ENCODE measurements at places on chromosomes 6 and 20.

- DNase-seq, result no peak
Measured at GRCh38 chr6:139965393-139965792, 590.9 kb upstream of the CITED2 start.

DNA sequence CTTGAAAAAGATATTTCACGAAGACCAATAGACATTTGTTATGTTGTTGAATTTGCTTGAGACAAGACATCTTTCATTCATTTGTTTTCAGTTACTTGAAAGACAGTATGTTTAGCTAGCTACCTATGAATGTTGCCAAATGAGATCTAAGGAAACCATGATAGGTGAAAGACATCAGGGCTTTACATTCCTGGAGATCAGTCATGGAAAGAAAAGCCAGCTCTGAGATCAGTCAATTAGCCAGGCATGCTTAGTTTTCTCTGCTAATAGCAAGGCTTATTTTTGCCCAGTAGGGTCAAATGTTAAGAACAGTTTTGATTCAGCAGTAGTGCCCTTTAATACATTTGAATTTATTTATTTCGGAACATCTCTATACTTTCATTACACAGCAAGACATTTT lies 116.5 kb upstream of the EDN1 start:
- DNase-seq, result no peak

GRCh38 chr20:9597547-9597946 lies 83.2 kb downstream of the LAMP5 start:
- DNase-seq, result no peak

DNA sequence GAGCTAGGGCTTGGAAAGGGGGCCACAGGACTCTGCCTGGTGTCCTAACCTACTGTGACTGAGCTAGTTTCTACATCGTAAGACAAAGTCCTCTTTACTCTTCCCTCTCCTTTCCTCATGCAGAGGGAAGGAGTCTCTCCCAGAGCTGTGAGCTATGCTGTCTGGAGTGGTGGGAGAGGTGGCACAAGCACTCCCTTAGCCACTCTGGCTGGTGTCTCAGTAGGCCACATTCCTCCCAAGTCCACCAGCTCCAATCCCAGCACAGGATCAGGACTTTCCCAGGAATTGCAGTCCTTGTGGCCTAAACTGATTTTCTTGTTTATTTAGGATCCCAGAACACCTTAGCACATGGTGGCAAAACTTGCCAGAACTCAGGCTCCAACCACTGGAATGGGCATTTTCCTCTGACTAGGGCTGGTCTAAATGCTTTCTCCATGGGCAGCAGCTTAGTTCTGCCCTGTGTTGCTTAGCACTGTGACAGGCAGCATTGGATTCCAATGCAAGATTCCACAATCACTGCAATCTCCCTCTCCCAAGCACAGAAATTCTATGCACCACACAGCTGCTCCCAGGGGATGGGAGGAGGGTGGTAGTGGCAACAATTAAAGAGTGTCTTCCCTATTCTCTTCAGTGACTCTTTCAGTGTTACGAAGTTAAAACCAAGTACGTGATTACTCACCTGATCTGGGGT lies 733.3 kb downstream of the HACE1 start:
- no peak for DNase-seq

DNA sequence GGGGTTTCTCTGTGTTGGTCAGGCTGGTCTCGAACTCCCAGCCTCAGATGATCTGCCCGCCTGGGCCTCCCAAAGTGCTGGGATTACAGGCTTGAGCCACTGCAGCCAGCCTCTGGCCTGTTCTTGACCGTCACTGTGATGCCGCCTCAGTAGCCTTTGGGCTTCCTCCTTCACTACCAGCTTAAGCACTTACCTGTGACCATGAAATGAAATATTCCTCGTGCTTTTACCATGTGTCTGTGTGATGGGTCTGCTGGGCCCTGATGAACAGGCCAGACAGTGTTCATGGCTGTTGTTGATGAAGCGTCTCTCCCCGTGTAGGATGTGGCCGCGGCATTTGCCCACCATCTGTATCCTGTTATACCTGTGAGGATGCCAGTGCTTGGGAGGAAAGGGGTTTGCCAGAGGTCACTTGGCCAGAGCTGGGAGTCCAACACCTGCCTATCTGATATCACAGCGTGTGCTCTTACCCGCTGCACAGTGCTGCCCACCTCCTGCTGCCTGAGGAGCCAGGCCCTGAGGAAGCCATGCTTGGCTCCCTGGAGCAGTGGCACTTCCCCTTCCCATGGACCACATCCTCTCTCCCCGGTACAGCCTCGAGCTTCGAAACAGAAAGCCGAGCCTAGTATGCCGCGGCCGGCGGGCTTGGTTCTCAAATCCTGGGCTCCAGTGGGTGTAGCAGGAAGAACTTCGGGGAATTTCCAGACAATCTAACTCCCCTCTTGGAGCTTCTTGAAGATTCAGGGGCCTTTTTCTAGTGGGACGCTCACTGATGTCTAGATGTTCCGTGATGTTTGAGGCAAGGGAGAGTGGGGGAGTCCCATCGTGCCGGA lies 167.9 kb downstream of the ZDHHC14 start:
- DNase-seq, result no peak

GRCh38 chr6:30647242-30648116 lies 546 bp downstream of the C6orf136 start:
- DNase-seq, result peak; percentile 48

DNA sequence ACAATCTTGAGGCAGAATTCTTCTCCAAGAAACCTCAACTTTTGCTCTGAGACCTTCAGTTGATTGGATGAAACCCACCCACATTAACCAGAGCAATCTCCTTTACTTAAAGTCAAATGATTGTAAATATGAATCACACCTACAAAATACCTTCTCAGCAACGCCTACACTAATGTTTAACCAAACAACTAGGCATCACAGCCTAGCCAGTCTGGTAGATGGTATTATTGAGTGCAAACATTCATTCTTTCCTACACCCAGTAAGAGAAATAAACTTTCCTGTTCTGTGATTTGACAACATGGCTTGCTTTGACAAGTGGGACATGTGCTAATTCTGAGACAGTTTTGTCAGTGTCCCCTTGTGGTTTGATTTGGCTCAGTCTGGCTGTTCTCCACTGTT lies 252.2 kb downstream of the HACE1 start:
- no peak for DNase-seq

DNA sequence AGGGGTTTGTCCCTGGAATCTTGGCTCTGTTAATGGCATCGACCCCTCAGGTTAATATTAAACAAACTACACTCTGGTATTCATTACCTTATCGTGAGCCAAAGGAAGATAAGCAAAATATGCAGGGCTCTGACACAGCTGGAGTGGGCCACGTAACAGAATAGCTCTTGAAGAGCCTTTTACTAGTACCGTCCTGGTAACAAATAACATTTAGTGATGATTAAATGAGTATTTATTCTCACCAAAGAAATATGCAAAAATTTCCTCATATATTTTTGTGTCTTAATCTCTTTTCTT lies 20.1 kb upstream of the UTRN start:
- DNase-seq, result no peak

DNA sequence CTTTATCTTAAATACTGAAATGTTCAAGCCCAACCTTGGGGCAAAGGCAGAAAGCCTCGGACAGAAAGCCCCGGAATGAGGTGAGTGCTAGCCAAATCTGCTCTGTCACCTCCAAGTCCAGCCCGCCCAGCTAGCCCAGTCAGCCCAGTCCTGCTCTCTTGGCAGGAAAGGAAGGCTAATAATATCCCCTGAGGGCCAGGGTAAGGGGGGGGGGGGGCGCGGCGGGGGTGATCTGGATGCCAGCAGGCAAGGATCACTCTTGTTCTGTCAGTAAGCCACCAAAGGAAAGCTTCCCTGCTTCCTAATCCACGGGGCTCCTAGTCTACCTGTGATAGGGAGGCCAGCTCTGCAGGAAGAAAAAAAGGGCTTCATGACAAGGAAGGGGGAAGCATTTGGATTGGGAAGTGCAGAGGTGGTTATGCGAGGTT lies 1.1 kb downstream of the NDRG3 start:
- no peak for DNase-seq

DNA sequence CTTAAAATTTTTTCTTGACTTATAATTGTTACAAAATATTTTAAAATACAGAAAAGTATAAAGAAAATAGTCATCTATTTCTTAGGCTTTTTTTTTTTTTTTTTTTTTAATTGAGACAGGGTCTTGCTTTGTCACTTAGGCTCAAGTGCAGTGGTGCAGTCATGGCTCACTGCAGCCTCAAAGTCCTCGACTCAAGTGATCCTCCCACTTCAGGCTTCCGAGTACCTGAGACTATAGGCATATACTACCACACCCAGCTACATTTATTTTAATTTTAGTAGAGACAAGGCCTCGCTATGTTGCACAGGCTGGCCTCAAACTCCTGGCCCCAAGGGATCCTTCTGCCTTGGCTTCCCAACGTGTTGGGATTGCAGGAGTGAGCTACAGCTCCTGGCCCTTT lies 5.3 kb upstream of the ACAT2 start:
- DNase-seq, result no peak

GRCh38 chr20:18847226-18847755 lies 33.7 kb downstream of the SCP2D1 start:
- no peak for DNase-seq

- DNase-seq, result no peak
Measured at GRCh38 chr20:49460916-49461315, 21.6 kb downstream of the KCNB1 start.

Data from hematopoietic multipotent progenitor cell treated with erythropoietin and hydrocortisone succinate and interleukin-3 and kit ligand, for 17 days (in vitro differentiated cells).